ENCODE measurements at places on chromosomes 1 and 21.

GRCh38 chr1:17066361-17067068 is 12.7 kb upstream of the SDHB start:
- no peak for DNase-seq

GRCh38 chr1:202565890-202566602 is 144.2 kb downstream of the SYT2 start:
- peak; percentile 20 for DNase-seq

- no peak for DNase-seq
Measured at GRCh38 chr1:112937070-112937469, 18.9 kb downstream of the SLC16A1 start.

- peak; percentile 6 for DNase-seq
Measured at GRCh38 chr1:113391649-113392271, 1.4 kb downstream of the MAGI3 start.
